ENCODE measurements at places on chromosomes 2 and 18.

DNA sequence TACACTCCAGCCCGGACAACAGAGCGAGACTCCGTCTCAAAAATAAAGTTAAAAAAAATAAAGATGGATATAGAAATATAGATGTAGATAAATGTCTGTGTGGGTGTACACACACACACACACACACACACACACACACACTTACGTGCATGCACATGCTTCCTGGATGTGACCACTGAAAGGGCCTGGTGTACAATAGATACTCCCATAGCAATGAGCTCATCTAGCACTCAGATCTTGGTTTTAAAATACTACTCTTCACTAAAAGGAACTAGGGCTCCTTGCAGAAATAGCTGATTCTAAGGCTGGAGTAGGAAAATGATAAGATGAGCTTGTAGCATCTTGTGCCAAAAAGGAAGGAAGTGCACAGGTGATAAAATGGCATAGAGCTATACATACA lies 39.1 kb downstream of the ROCK2 start:
- DNase-seq: no peak

- no peak for DNase-seq
Observed at GRCh38 chr18:33540392-33540791, 37.6 kb upstream of the ASXL3 start.

- DNase-seq: no peak
Observed at GRCh38 chr2:236971919-236972381, 113.7 kb upstream of the COPS8 start.

DNA sequence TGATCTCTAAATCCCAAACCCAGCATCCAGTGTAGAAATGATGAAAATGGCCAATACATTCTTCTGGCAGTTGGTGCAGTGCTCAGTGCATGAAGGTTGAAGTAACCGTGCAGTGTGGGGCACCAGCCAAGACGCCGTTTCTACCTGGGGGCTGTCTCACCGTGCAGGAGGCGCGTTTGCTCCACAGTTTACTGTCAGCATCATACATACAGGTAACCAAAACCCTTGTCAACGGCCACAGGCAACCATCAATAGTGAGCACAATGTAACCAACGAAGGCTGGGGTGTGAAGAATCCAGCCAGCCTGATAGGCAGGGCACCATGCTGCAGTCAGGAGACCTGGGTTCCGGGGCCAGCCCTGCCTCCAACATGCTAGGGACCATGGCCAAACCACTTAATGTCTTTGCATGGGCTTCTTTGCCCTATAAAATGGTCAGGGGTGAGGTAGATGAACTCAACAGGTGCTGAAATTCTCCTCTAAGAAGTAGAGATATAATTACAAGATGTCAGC lies 127.5 kb upstream of the ID2 start:
- DNase-seq: no peak

- no peak for DNase-seq
Observed at GRCh38 chr2:68776124-68776523, 41.5 kb downstream of the ARHGAP25 start.

- DNase-seq: no peak
Observed at GRCh38 chr18:5948237-5948636, 52.9 kb upstream of the TMEM200C start.

DNA sequence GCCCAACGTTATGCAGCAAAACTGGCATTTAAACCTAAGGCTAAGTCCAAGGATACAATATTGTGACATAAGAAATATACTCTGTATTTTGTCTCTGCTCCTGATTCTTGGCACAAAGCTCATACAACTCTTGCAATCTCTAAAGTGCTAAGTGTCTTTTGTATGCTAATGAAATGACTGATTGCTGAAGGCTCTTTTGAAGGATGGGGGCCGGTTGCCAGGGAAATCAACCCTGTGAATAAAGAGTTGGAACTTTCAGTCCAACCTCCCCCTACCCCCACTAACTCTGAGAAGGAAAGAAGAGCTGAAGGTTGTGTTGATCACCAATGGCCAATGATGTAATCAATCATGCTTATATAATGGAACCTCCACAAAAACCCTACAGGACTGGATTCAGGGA lies 40.3 kb downstream of the SESTD1 start:
- DNase-seq: no peak

DNA sequence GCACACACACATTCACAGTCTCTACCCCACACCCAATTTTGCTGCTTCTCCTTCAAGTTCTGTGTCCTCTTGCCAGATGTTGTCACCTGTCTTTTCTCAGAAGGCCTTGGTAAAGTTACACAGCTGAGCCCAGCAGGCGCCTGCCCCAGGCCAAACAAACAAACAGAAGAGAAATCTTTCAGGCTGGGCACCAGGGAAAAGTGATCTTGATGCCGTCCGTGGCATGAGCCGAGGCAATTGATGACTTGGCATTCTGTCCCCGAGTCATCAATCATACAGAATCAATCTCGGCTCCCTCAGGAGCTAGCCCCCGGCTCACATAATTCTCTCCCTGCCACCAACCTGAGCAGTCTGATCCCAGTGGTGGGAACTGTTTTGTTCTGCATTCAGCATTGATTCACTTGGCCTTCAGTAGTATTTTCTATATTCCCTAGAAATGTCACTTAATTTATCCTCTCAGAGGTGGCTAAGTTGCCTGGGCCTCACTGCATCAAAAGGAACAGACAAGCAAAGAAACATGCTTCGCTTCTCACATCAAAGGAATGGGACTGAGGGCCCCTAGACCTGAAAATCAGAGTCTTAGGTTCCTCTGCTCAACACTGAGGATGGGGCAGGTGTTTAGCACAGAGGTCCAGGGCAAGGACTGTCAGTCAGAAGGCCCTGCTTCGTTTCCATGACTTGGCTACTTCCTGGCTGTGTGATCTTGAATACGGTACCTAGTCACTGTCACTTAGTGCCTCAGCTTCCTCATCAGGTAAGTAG lies 278.8 kb upstream of the CELF4 start:
- DNase-seq: peak; percentile 70

DNA sequence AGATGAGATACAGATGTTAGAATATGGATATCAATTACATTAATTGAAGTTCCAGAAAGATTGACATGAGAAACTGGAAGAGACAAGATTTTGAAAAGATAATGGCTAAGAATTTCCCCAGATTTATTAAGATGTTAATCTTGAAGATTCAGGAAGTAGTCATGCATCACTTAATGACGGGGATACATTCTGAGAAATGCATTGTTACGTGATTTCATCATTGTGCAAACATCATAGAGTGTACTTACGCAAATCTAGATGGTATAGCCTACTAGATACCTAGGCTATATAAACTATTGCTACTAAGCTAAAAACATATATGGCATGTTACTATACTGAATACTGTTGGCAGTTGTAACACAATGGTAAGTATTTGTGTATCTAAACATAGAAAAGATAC lies 6.8 kb upstream of the CHMP3 start:
- no peak for DNase-seq

GRCh38 chr2:193315428-193316091 lies 1120.8 kb upstream of the TMEFF2 start:
- DNase-seq: no peak
